ENCODE measurements at places on chromosomes 1 and 21.
A peak's percentile ranks its signal among the peaks of the same experiment; 100 is the strongest.

GRCh38 chr1:155713075-155713474 is 24.2 kb downstream of the DAP3 start:
- DNase-seq = no peak

DNA sequence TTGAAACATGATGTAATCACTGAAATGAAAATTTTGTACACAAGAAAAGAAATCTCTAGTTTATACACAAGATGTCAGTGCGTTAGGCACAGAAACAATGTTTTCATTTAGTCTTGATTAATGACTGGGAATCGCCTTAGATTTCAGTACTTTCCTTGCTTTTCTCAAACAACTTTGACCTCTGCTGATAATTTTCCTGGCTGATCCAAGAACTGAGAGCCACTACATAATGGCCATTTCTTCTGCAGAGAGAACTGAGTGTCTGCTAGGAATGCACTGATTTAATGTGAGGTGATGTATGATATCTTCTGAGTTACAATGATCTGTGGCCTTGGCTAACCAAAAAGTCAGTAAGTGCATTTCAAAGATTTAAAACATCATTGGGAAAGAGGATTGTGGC is 308.1 kb downstream of the CTH start:
- DNase-seq = peak; percentile 3

- no peak for DNase-seq
Measured at GRCh38 chr1:216598448-216598847, 124.8 kb downstream of the ESRRG start.

DNA sequence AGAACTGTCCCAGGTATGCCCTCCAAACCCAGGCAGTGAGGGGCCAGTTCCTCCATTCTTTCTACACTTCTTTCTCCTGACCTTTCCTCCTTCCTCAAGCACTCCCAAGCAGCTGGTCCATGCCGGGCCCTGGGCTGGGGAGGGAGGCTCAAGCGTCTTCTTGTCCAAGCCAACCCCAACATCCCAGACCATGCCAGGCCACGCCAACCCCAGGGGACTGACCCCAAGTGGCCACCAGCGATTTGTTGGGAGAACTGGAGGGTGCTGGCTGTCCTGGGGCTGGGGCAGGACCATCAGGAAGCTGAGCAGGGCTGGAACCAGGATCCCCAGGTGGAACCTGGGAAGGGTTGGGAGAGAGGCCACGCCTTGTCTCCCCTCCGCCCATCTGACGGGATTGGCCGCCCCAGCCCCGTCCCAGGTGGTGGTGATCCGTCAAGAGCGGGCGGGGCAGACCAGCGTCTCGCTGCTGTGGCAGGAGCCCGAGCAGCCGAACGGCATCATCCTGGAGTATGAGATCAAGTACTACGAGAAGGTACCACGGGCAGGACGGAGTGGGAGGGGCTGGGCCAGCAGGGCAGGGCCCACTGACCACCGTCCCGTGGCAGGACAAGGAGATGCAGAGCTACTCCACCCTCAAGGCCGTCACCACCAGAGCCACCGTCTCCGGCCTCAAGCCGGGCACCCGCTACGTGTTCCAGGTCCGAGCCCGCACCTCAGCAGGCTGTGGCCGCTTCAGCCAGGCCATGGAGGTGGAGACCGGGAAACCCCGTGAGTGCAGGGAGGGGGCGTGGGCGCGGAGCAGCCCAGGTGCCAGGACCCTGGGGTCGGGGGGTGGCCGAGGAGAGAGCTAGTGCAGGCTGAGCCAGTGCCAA is 29.9 kb downstream of the EPHA8 start:
- peak; percentile 21 for DNase-seq

DNA sequence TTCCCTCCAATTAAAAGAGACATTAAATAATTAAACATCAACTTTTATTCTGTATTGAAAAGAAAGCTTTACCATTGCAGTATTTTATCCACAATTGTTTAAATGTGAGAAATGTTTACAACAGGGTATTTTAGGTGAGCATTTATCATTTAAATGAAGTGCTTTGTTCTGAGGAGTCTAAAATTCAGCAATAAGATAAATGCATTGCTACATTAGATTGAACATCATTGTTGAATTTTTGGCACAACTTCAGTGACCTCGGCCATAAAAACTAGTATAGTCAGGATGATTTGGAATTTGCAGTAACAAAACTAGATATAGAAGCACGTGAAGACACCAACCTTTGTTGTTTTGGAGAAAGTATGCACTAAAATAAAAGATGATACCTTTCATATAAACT is 692.9 kb downstream of the USP25 start:
- no peak for DNase-seq

Data from large intestine (tissue), 12 donors.